ENCODE measurements at places on chromosomes 11 and 22. TPM values are rescaled to one million over a fixed set of nuclear protein-coding genes. Genes with fewer than 3 reads are reported as not detected.

The TREH gene
- total RNA-seq, result not detected

The RIC8A gene
- total RNA-seq, result 178 TPM

The GRIA4 gene
- 0.10 TPM for total RNA-seq

The CARD10 gene
- total RNA-seq, result 8.3 TPM
